Left cardiac atrium (tissue), 4 donors: ENCODE measurements at places on chromosomes 2 and 18. TPM values are rescaled to one million over a fixed set of nuclear protein-coding genes. Genes with fewer than 3 reads are reported as not detected.

Gene CD207
- 0.24 TPM for total RNA-seq

Gene SEMA4F
- 6.1 TPM for total RNA-seq

Gene KCNG3
- total RNA-seq = not detected

Gene CLEC4F
- 0.21 TPM for total RNA-seq

Gene LIMS4
- 2.7 TPM for total RNA-seq

Gene PLCL1
- 19.1 TPM for total RNA-seq

Gene SLC5A7
- not detected for total RNA-seq

Gene CROCC2
- not detected for total RNA-seq

Gene ICOS
- not detected for total RNA-seq

Gene ATP9B
- 19.4 TPM for total RNA-seq

Gene VAPA
- 169 TPM for total RNA-seq

Gene MAP3K19
- not detected for total RNA-seq

Gene PRSS56
- total RNA-seq = 0.16 TPM

Gene PTPRN
- not detected for total RNA-seq

Gene TMEM198
- total RNA-seq = 3.2 TPM

Gene TMEM200C
- 0.71 TPM for total RNA-seq

Gene FHOD3
- total RNA-seq = 119 TPM
